ENCODE measurements at places on chromosomes 4 and X.
A peak's percentile ranks its signal among the peaks of the same experiment; 100 is the strongest.

DNA sequence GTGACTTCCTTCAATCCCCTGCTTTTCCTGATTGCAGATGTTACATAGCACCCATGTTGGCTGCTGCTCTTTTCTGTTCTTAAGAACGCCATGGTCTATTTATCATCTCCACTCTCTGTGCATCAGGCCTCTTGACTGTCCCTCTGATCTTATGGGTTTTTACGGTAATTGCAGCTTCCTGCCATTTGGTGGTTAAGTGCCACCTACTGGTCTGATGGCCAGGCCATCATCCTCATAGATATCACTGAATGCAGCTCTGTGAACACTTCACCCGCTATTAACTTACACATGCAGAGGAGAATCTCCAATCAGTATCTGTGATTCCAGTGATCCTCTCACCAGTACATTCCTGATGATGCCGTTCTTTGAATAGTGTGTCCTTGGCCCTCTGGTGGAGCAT is 382.4 kb downstream of the TRAM1L1 start:
- peak; percentile 14 for DNase-seq

DNA sequence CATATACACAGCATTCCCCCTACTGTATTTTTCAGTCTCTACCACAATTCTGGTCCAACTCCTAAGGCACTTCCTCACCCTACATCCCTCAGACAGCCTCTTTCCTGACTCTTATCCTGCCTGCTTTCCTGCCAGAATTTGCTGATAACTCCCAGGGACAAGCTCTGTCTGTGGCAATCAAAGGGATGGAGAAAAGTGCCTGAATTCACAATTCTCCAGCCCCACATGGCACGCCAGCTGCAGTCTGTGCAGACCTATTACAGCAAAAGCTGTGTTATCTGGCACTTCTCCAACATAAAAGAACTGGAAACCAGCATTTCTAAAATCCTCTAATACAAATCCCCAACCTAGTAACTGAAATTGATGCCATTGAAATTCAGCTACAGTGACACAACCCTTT is 404.8 kb downstream of the KLHL13 start:
- DNase-seq = no peak

DNA sequence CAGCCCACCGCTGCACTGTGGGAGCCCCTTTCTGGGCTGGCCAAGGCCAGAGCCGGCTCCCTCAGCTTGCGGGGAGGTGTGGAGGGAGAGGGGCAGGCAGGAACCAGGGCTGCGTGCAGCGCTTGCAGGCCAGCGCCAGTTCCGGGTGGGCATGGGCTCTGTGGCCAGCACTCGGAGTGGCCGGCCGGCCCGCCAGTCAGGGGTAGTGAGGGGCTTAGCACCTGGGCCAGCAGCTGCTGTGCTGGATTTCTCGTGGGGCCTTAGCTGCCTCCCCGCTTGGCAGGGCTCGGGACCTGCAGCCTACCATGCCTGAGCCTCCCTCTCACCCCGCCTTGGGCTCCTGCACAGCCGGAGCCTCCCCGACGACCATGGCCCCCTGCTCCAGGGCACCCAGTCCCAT is 45.2 kb downstream of the RXFP1 start:
- no peak for DNase-seq

GRCh38 chrX:135927897-135928296 is 34.4 kb downstream of the SAGE1 start:
- DNase-seq = no peak

- DNase-seq = no peak
Measured at GRCh38 chr4:109947457-109947856, 34.8 kb downstream of the EGF start.

GRCh38 chr4:68110441-68110840 is 19.2 kb downstream of the TMPRSS11F start:
- no peak for DNase-seq

DNA sequence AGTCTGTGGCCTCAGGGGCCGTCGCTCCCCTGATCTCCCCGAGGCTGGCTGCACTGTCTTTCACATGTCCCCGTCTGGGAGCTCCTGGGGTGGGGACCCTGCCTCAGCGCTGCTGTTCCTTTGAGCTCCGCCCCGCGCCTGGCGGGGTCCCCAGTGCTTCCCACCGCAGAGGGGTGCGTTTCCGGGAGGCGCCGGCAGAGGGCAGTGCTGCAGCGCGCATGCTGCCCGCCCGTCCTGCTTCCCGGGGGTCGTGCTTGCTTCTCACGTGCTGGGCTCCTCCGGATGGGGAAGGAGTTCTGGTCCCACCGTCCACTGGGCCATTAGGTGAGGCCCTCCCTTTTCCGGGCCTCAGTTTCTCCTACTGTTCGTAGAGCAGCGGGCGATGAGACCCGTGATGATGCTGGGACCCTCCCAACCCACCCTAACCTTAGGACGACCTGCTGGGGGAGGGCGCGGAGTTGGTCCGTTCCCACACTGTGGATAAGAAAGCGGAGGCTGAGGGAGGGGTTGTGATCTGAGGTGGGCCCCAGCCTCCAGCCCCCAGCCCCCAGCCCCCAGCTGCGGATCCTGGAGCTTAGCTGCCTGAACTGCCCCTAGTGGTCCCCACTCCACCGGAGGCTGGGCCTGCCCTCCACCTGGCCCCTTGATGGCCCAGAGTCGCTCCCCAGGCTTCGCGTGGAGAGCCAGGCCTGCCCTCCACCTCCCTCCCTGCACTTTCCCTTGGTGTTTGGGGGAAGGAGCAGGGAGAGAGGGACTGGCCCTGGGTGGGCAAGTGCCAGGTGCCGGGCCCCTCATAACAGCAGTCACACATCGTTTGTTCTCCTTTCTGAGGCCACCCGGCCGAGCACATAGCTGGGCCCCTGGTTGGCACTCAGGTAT is 15.3 kb downstream of the CPZ start:
- peak; percentile 23 for DNase-seq

DNA sequence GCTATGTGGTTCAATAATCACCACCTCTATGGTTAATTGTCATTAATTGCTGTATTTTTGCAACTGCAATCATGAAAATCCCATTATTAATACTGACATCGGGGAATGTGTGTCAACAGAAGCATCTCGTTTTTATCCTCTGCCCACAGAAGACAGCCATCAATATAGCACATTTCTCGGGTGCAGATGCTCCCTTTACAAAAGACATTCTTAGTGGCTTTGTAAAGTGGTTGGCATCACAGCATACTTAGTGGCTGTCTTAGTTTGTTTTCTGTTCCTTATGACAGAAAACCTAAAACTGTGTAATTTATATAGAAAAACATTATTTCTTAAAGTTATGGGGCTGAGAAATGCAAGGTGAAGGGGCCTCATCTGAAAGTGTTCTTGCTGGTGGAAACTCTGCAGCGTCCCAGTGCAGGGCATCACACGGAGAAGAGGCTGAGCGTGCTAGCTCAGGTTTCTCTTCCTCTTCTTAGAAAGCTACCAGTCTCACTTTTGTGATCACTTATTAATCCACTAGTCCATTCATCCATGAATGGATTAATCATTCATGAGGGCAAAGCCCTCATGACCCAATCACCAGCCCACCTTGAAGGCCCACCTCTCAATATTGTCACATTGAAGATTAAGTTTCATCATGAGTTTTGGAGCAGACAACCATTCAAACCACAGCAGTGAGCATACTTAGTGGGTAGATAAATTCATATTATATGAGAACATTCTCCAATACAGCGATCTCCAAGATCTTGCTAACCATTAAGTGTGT is 1067.7 kb upstream of the PABPC4L start:
- DNase-seq = no peak

DNA sequence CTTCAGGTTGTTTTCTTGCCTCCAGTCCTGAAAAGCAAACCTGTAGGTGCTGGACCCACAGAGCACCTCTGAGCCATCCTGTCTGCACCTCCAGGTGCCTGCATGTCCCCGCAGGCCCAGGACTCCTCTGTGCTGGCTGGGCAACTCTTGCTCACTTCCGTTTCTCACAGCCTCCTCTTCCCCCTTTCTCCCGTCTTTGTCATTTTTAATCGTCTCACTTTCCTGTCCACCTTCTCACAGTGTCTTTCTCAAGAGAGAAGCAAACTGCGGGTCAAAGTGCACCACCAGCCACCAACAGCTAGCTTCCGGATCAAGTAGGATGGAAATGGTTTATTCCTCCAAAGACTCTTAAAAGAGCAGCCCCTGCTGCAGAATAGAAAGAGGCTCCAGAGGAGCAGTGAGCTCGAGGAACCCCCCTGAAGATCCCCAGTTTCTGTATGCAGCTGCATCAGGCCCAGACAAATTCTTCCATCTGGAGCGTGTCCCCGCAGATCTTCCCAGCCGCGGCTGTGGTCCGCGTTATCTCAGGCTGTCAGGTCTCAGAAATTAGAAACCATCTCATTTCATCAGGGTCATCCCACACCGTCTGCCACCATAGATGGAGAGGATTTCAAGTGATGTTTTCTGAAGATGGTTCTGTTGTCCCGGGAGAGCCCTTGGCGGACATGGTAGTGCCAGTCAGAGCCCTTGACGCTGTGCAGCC is 87.7 kb downstream of the FHDC1 start:
- peak; percentile 89 for DNase-seq

GRCh38 chr4:147571036-147571770 is 46.0 kb upstream of the TMEM184C start:
- no peak for DNase-seq

GRCh38 chr4:36716874-36717273 is 435.5 kb downstream of the DTHD1 start:
- DNase-seq = no peak

DNA sequence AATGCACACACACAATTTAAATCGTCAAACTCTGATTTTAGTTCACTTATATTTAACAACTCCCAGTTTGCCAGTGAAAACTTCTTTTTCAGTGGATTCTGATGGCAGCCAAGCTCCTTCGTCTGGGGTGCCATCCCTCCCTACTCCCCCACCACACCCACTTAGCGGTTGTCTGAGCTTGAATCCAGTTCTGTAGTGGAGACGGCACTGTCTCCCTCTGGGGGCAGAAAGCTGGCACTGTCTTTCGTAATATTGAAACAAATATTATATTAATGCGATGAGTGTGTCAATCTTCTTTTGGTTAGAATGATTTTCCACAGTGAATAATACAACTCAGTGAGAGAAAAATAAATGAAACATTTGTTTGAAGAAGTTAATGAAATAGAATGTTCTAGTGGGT is 5.4 kb downstream of the MEPE start:
- DNase-seq = no peak

DNA sequence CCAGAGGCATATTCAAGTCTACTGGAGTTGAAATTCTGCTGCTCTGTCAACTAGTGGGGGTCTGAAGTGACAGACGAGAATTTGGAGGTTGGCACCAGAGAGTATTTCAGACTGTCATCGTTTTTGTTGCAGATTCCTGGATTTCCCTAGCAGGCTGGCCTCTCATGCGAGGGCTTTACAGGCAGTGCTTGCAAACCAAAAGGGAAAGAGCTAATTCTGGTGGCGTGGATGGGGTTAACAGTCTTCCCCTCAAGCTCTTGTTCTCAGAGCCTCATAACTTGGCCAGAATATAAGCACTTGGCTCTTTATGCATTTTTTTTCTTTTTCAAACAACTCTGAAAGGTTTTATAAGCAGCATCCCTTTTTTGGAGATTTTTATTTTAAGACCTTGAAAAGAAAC is at the start of gene SPARCL1:
SPARCL1 (minus strand) TSS at position 190 of the 400 bp plus-strand sequence. CDS start 29,802 bp downstream, outside the sequence.
- no peak for DNase-seq

- DNase-seq = no peak
Measured at GRCh38 chr4:56417396-56417795, 18.0 kb downstream of the PPAT start.

DNA sequence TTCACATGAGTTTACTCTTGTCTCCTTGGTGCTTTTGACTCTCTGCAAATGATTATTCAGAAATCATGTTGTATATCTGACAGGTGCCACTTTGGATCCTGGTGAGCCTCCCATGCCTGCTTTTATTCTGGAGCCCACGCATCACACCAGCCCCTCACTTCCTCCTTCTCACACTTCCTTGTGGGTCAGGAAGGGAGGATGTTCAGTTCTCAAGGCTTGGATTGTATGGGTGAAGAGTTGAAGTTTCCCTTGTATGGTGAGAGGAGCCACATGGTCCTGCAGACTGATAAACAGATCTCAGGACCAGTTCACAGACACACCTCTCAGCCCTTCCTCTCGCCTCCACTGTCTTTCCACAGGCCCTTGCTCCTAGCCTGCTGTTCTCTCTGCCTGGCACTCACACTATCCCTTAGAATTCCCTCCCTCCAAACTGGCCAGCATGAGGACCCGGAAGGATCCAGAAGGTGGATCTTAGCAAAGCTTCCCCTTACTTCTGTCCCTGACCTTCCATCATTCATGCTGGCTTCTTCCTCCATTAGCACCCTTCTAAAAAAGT is 92.1 kb downstream of the STK32B start:
- DNase-seq = no peak

GRCh38 chr4:140497747-140498636 is at the start of gene MGAT4D:
MGAT4D (minus strand) TSS chr4:140498293; CDS start chr4:140498222, 71 bp downstream.
- DNase-seq = peak; percentile 5

- DNase-seq = no peak
Measured at GRCh38 chr4:85381968-85382367, 93.0 kb upstream of the ARHGAP24 start.

GRCh38 chr4:155208258-155209054 is at the start of gene NPY2R:
NPY2R (plus strand) TSS chr4:155208636; CDS start chr4:155213940, 5,304 bp downstream.
- DNase-seq = no peak

Data from hematopoietic multipotent progenitor cell treated with erythropoietin and hydrocortisone succinate and interleukin-3 and kit ligand, for 6 days (in vitro differentiated cells).